ENCODE measurements at places on chromosomes 3 and 15.

DNA sequence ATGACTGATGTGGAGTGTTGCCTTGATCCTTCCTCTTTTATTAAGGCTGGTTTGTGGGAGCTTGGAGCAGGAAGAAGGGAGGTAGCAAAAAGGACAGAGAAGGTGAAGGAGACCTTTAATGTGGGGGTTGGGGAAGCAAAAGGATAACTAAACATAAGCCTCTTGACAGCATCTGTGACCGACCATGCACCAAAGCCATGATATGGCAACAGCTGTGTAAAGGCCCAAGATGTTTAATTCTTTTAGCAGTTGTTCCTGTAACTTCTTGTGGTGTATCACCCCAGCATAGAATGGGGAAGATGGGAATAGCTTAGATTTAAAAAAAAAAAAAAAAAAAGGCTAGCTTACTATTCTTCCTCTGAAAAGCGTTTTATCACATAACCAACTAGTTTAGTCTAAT lies 194.7 kb downstream of the KLHL25 start:
- no peak for DNase-seq

GRCh38 chr15:70833861-70834765 lies 19.8 kb downstream of the LARP6 start:
- peak; percentile 90 for DNase-seq

GRCh38 chr3:88921986-88922385 lies 185.4 kb upstream of the EPHA3 start:
- no peak for DNase-seq

DNA sequence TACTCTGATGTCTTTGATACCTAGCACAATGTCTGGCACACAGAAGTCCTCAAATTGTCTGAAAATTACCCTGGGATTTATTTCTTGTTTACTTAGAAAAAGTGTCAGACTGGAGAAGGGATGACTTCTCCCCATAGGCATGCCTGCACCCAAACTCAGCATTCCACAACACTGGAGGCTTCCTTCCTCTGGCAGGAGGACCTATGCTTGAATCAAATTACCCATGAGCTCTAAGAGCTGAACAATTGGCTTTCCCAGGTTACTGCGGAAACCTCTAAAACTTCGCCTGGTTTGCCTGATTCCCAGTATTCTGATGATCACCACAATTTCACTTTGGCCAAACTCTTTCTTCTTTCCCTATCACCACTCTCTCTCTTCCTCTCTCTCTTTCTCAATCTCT lies 217.4 kb downstream of the DIPK2A start:
- DNase-seq, result peak; percentile 32

- DNase-seq, result no peak
These were observed 2.5 kb downstream of the GOLIM4 start for GRCh38 chr3:168093229-168093628.

GRCh38 chr3:73652896-73653295 lies 28.2 kb upstream of the PDZRN3 start:
- DNase-seq, result no peak

GRCh38 chr15:100350434-100351226 lies 8.9 kb upstream of the ADAMTS17 start:
- DNase-seq, result peak; percentile 81

GRCh38 chr15:59946084-59946483 lies 58.0 kb upstream of the FOXB1 start:
- no peak for DNase-seq

GRCh38 chr3:49518016-49518415 lies 36.3 kb upstream of the BSN start:
- DNase-seq, result no peak

GRCh38 chr15:75685195-75685594 lies 27.5 kb downstream of the CSPG4 start:
- no peak for DNase-seq

DNA sequence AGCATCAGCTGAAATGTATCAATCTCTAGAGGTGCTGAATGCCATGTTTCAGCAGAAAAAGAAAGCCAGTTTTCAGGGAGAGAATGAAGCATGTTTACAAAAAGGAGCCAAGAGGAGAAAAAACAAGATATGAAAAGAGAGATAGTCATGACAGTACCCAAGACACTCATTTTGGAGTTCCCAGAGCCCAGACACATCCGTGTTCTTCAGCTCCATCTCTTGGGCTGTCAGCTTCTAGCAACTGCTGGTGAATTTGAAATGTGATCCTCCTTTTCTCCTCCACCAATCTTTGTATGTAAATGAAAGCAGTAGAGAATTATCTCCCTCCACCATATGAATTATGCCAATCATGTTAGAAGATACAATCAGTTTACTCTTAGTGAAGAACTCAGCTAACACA lies 93.0 kb upstream of the SLC25A36 start:
- DNase-seq, result no peak

DNA sequence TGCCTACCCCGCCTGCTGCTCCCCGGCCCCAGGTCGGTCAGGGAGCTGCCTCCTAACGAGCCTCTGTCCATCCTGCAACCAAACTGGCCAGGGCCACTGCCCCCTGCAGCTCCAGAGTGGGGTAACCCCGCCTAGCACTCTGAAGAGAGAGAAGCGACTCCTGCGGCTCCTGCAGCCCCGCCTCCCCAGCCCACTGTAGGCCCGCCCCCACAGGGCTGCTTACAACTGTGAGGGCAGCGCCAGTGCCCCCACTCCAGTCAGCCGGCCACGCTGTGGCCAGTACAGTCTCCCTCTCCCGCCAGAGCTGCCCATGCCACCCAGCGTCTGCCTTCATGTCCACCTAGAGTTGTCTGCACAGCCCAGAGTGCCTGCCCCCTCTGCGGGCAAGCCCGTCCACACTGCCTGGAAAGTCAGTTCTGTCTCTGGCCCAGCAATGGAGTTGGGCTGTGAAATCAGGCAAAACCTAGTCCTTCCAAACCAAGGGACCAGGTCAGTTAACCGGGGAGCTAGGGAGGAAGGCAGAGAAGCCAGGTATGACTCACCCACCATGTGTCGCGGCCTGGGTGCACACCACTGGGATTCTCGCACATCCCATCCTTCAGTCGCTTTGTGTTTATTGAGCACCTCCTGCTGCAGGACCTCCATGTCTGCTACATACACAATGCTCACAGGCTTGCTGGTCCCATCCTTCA lies 2.4 kb downstream of the UCN2 start:
- peak; percentile 81 for DNase-seq

- no peak for DNase-seq
These were observed 13.2 kb downstream of the ISG20 start for GRCh38 chr15:88651971-88652370.

DNA sequence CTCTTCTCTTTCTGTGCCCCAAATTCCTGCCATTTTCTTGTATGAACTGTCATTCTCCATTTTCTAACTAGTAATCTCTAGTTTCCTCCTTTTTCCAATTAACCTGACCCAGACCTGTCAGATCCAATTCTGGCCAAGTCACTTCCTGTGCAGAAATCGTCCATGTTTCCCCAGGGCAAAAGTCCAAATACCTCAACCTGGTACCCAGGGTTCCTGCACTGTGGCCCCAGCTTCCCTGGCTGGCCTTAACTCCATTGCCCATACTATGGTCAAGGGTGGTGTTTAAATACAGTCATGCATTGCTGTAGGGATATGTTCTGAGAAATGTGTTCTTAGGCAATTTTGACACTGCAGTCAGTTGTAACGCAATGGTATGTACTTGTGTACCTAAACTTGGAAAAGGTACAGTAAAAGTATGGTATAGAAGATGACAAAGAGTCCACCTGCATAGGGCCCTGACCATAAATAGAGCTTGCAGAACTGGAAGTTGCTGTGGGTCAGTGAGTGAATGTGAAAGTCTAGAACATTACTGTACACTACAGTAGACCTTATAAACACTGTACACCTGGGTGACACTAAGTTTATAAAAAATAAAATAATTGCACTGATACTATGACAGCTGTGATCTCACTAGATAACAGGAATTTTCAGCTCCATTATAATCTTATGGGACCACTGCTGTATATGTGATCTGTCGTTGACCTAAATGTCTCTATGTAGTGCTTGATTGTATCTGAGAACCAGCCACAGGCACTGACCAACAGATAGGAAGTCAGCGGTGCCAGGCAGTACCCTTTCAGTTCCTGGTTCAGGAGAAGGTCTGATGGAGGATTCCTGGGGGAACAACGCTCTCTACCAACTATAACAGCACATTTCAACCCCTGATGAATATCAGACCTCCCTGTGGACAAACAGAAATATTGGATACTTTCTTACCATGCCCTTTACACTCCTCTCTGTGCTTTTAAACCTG lies 336.1 kb upstream of the PROK2 start:
- no peak for DNase-seq

DNA sequence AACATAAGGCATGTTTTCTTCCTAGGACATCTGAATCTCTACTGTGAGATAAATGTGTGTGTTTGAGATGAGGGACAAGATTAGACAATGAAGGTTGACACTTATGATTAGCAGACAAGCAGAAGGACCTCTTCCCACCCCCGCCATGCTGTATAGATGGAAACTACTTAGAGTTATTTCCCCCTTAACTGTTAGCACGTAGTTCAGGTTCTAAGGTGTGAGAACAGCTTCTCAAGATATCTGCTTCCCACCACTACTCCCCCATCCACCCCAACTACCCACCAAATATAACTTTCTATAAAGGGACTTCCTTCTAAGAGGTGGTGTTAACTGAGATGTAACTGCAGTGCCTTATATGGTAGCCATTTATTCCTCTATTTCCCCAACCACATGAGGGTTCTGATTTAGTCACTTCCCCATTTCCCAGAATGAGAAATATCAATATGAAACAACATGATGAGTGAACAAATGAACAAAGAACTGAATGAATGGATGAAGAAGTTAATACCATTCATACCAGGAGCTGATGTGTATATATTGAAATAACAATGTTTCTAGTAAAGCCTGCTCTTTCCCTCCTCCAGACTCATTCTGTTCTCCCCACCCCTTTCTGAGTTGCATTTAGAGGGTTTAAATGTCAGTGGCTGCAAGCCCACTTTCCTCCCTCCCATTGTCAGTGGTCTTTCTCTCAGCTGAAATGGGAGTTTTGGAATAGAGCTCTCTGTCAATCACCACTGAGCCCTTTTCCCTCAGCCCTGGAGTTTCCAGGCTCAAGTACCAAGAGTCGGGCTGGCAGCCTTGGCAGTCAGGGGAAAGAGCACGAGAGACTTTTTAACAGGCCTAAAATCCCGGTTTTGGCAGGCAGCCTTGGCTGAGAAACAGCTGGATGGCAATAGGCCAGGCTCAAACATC lies 7.7 kb upstream of the RFTN1 start:
- no peak for DNase-seq

- DNase-seq, result peak; percentile 45
These were observed 633 bp downstream of the IGSF10 start for GRCh38 chr3:151460228-151460627.

DNA sequence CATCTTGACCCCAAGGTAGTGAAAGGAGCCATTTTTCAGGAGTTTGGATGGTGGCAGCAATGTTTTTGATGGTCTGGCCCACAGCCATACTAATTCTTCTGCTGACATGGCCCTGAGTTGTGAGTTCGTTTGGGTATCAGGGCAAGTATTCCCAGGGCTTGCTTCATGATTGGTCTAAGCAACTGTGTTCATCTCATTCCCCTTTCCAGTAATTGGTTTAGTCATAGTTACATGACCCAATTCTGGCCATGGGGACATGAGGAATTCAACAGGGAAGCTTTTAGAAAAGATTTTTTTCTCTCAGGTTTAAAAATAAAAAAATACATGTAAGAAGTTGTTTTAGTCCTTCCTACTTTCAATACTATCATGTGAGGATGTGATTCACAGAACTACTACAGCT lies 150.5 kb upstream of the NPHP3 start:
- DNase-seq, result no peak

DNA sequence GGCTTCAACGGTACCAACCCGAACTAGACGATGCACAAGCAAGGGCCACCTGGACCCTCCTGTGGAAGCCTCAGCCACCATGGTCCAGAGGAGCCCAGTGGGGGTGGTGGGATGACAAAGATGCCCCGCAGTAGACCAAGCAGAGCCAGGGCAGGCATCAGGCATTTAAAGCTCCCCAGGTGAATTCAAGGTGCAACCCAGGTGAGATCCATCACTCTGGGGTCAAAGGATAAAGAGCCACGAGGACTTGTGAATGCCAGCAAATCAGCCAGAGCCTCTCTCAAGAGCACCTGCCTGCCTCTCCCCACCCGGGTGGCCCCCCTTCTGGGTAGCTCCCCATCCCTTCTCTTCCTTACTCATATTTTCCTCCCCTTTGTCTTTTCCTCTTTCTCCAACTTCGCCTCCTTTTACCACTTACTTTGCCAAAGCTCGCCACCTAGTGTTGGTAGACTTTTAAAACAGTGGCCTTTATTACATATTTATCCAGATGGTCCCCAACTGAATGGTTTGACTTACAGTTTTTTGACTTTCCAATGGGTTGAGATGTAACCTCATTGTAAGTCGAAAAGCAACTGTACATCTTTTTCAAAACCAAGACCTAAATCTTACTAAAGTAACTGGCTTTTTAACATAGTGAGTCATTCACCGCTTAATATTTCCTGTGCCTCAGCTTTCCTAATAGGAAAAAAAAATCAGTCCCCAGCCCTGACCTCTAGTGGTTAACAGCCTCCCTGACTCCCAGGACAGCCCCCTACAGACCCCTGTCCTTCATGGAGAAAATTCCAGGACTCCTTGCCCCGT lies 18.8 kb downstream of the PLA2G4F start:
- peak; percentile 73 for DNase-seq

GRCh38 chr3:58577269-58577821 lies at the start of gene FAM107A:
Gene FAM107A (minus strand): TSS chr3:58577391. CDS start chr3:58569860, 7,531 bp downstream.
- DNase-seq, result peak; percentile 57

- no peak for DNase-seq
These were observed 152.3 kb downstream of the ITPR1 start for GRCh38 chr3:4645468-4645867.

DNA sequence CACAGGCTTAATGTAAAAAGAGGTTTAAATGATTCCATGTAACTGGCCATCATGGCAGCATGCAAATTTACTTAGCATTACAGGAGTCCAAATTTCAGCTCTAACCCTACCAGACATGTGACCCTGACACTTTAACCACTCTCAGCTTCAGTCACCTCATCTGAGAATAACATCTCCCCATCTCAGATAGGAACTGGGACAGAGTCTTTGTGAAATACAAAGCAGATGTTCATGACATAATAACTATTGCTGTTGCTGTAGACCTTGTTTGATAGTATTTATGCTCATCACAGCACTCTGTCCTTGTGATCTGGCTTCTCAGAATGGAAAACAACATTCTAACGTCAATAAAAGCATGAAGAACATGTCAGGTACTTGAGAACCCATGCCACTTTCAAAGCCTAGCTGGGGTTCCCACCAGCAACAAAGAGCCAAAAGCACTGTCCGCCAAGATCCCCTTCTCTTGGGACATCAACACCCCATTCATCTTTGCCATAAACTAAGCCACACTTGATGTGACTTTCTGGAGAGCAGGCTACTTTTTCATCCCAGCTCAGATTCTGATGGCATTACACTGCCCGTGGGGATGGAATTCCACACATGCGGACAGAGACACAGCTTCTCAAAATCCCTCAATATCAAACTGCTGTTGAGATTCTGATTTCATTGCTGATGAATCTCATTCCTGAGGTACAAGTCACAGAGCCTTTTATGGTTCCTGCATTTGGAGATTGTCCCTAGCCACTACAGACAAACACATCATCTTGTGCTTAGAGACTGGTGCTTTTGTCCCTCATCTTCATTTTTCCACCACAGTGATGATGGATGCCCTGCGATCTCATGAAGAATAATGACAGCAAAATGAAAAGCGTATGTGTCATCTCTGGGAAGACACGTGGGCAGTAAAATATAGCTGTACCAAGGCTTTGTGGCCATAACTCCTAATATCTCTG lies 202.7 kb downstream of the TNIK start:
- peak; percentile 31 for DNase-seq

GRCh38 chr3:113495035-113495434 lies 19.9 kb downstream of the SPICE1 start:
- DNase-seq, result peak; percentile 75

- peak; percentile 38 for DNase-seq
These were observed 3.5 kb upstream of the IL20RB start for GRCh38 chr3:136954251-136954650.
